Stimulated activated naive CD8-positive, alpha-beta T cell treated with anti-CD3 and anti-CD28 coated beads, Interleukin-15, amount 100 ng/mL, for 72 hours (primary cell): ENCODE measurements at places on chromosomes 7 and 10.
A peak's percentile ranks its signal among the peaks of the same experiment; 100 is the strongest.

- DNase-seq: no peak
These were observed 419.6 kb upstream of the NRP1 start for GRCh38 chr10:33754052-33754451.

DNA sequence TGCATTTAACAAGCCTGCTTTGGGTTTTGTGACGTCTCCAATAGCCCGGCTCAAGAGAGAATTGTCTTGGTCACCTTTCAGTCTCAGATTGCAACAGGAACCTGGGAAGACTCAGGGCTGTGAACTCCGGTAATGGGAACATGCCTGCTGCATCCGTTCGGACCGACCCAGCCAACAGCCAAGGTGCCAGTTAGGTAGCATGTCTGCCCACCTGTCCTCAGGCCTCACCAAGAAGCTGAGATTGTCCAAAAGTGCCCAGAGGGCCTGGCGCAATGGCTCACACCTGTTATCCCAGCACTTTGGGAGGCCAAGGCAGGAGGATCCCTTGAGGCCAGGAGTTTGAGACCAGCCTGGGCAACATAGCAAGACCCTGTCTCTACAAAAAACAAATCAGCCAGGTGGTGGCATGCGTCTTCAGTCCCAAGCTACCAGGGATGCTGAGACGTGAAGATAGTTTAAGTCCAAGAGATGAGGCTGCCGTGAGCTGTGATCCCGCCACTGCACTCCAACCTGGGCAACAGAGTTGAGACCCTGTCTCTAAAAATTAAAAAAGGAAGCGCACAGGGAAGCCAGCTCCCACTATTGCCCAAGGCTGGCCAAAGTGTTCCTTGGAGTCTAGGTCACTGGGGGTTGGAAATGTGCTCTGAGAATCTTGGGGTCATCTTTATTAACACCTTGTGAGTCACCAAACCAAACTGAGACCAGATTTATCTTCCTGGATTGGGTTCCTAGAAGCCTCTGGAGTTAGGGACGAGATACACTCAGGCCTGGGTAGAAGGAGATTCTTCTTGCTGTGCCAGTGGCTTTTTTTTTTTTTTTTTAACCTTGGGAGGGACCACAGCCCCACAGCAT is 26.9 kb downstream of the BAG3 start:
- no peak for DNase-seq

- no peak for DNase-seq
These were observed 208.6 kb upstream of the NPY start for GRCh38 chr7:24075426-24075810.

DNA sequence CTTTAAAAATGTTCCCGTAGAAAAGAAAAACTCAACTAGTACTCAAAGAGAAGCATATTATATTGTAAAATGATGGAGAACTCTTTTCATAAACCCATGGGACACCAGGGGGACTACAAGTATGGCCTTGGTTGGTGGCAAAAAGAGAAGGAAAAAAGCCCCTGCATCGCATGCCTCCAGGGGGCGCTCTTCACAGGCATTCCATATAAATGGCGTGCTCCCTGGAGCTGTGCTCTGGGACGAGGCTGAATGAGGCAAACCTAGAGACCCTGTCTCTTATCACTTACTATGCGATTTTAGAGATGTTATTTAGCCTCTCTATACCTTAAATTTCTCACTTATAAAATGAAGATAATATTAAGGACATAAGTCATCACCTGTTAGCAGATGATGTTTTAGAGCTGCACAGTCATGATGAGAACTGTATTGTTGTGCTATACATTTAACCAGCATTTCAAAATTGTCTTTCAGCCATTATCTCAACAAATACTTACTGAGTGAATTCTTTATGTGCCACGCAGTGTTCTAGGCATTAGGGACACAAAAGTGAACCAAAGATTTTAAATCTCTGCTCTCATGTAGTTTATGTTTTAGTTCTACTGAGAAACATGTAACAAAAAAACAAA is 105.8 kb downstream of the ARHGAP21 start:
- DNase-seq: peak; percentile 20

GRCh38 chr10:124324856-124325632 is 93.7 kb downstream of the OAT start:
- DNase-seq: no peak

- DNase-seq: no peak
These were observed 65.5 kb downstream of the LRRC17 start for GRCh38 chr7:102978284-102978683.

DNA sequence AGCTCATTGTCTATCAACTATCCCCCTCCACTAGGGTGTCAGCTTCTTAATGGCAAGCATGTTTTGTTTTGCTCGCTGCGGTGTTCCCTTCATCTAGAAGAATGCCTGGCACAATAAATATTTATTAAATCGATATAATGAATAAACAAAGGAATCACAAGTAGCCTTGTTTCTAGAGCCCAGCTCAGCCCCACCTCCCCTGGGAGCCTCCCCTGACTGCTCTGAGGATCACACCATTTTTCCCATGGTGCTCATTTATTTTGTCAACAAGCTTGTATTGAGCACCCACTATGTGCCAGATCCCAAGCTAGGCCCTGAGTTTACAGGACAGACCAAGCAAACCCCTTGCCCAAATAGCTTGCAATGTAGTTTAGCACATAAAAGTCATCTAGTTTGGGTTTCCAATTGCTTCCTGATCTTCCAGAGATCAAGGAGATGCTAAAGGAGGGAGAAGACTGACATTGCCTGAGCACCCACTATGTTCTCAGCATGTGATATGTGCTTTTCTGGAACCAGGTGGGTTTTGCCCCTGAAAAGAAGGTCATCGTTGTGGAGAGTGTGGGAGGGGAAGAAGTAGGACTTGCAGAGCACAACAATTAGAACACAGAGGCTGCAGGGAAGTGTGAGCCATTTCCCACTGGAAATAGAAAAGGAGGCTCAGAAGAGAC is 42.3 kb upstream of the GPAM start:
- no peak for DNase-seq

DNA sequence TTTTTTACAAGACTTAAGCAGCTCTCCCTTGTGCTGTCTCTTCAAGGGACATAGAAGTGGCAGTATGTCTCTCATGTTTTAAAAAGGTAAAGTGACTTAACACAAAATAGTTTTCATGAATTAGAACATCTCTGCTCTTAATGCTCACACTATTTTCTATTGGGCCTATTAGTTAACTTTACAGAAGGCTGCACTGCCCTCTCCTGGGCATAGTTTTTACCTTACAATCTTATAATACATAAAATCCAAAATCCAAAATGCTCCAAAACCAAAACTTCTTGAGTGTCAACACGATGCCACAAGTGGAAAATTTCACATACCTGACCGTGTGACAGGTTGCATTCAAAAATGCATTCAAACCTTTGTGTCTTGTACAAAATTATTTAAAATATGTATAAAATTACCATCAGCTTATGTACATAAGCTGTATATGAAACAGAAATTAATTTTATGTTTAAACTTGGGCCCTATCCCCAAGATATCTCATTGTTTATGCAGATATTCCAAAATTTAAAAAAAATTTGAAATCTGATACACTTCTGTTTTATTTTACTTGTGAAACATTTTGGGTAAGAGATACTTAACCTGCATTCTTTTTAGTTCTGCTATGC is 25.8 kb downstream of the TES start:
- peak; percentile 20 for DNase-seq
